ENCODE measurements at places on chromosomes 1 and 21.

GRCh38 chr1:41726899-41727748, 191.6 kb downstream of the HIVEP3 start:
- DNase-seq, result peak; percentile 73

DNA sequence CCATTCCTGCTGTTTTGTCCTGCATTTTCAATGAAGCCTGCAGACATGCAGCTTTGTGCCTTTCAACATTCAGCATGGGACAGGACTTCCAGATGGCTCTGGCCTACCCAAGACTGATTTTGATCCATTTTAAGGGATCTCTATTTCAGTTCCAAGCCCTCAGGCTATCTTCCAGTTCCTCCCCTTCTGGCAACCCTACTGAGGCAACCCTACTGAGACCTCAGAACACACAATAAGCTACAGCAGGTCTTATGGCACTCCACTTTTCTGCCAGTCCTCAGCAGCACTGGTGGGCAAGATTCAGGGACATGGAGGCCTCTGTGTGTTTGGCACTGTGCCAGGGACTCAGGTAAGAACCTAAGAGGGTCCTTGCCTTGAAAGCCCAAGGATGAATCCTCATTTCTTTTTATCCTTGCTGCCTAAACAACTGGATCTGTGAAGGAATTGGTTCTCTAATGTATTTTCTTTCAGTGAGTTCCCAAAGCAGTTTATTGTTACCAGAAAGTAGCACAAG, 50.7 kb downstream of the MAB21L3 start:
- DNase-seq, result no peak

DNA sequence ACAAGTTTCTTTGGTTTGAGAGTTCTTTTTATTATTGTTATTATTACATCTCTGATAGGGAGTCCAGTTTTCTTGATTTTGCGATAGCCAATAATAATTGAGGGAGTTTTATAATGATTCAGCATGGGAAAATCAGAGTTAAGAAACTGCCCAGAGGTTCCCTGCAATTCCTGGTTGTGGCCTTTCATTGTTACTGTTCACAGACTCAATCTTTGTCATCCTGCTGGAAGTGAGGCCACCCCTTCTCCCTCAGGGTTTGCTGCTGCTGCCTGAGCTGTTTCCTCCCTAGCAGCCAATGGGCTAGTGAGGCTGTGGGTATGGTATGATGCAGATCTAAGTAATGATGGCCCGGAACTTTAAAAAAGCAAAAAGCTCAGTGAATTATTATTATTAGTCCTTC, 50.2 kb upstream of the TACSTD2 start:
- DNase-seq, result no peak

DNA sequence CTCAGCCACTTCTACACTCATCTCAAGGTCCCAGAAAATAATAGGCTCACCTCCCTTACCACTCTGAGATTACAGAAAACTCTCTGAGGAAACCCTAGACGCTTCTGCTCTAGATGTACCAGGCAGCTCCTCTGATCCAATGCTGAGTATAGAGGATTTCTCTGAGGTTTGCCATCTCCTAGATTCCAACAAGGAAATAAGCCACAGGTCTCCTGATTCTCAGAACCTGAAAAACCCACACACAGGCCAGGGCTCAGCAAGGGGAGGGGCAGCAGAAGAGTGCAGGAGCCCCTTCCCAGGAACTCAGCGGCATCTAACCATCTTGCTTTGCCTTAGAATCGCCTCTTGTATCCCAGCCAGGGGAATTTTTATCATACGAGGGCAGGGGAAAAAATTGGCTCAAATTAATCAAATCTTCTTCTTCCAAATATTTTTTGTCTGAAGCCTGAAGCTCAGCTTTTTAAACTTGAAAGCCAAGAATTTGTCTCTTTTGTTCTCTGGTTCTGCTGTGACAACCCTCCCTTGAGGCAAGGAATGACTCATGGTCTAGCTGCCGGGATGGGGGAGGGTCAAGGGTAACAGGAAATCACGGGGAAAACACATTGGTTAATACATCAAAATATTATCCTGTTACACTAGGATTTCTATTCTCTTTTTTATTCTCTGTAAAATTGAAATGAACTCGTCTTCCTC, 30.8 kb downstream of the GORAB start:
- peak; percentile 43 for DNase-seq

DNA sequence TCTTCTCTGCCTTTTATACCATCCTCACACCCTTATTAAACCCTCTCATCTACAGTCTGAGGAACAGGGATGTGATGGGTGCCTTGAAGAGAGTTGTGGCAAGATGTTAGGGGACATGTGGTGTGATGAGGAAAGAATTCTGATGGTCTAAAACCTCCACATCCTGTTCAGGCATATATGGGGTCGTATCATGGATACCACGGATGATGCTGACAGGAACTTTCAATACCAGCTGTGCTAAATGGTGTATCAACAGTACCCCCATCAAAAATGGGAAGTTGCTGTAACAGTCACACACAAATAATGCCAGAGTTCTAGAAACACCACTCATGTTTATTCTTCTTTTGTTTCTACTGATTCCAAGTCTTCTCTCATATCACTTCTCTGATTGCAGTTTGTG, 12.9 kb downstream of the OR2T6 start:
- DNase-seq, result peak; percentile 22

DNA sequence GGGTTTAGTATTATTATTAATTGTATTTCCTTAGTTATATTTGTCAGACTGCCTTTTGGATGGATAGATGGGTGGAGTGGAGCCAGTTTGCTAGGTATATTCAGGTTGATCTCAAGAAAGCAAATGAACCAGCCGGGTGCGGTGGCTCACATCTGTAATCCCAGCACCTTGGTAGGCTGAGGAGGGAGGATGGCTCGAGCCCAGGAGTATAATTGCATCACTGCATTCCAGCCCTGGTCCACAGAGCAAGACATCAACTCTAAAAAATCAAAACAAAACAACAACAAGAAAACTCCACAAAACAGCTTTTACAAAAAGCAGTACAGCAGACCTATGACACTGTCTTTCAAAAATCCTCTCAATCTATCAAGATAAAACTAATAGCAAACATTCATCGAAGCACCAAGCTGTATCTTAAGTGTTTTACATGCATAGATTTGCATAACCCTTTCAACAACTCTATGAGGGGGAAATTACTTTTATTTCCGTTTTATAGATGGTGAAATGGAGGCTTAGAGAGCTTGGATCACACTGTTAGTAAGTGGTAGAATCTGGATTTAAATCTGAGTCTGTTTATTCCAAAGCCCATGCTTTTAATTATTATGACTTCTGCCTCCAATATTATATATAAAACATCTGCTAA, 25.5 kb downstream of the KMO start:
- no peak for DNase-seq

- peak; percentile 99 for DNase-seq
Observed at GRCh38 chr1:184792450-184792969, 37.9 kb upstream of the EDEM3 start.

DNA sequence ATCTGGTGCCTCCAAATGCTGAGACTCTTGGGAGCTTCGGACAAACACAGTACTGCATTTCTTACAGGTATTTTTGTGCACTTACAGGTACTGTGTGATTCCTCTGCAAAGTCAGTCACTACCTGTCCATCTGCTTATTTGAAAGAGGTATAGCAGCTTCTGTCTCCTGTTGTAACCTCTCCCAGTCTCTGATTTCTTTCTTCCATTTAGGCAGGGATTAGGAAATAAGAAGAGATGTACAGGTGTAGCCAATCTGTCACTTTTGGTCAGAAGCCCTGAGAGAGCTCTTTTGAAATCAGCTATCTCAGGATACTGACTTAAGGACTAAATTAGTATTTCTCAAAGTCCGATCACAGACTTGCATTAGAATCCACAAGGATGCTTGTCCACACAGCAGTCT, 54.0 kb downstream of the AKT3 start:
- DNase-seq, result no peak

GRCh38 chr1:43548285-43549271, 17.9 kb downstream of the PTPRF start:
- no peak for DNase-seq

DNA sequence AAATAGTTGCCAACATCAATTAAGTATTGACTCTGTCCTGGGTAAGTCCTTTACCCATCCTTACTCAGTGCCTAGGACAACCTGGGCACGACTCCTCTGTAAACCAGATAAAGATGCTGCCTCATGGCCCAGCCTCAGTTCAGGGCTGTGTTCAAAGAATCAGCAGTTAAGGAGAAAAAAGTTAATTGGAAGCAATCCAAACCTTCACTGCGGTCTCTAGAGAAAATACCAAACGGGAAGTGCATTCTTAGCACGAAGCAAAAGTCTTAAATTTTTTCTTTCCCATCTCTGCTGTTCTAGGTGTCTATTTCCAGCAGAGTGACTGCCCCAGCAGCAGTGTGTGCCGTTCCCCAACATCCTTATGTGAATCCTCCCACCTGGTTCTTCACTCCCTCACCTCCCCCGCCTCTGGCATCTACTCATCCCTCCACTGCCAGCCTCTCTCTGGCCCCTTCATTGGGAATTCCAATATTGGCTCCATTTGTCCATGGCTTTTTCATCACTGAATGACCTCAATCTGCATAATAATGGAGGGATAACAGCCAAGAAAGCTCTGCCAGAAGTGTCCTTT, 23.2 kb downstream of the KANK4 start:
- DNase-seq, result peak; percentile 85

DNA sequence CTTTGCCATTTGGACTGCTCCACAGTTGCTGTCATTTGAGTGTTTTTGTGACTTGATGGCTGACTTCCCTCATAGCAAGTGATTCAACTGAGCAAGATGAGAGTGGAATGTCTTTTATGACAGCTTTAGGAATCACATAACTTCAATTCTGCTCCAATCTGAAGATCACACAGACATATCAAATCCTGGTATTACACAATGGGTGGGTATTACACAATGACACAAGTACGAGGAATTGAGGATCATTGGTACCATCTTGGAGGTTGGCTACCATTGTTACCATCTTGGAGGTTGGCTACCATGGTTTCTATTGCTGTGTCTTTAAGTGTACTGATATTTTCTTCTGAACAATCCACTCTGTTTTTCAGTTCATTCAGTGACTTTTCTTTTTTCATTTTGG, 8.5 kb upstream of the TSHB start:
- no peak for DNase-seq

GRCh38 chr1:184826001-184826400, 71.3 kb upstream of the EDEM3 start:
- no peak for DNase-seq

DNA sequence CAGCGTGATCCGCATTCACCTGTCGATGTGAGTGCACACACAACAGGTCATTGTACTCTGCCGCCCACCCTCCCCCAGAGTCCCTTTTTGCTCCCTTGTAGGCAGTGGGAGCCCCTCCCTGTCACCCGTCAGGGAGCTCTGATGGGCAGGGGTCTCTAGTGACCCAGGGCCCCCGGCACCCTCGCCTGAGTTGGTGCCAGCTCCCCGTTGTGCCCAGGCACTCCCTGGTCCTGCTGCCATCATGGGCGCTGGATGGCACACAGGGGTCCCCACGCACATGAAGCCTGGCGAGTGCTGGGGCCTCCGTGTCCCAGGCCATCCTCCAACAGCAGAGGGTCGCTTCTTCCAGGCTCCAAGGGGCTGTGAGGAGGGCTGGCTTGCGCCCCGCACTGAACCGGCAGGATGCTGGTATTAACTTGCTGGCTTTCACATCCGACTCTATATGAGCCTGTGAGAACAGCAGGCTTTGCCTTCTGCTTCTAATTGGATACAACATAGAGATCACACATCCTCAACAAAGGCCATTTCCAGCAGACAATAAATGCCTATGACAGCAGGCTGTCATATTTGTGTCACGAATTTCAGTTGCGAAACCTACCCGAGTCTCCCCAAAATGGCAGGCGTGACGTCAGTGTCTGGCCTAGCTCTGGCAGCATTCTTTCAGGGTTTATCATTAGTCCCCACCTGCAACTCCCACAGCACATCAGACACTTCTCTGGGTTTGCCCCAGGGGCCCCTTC, 35.4 kb downstream of the KIAA1614 start:
- no peak for DNase-seq

DNA sequence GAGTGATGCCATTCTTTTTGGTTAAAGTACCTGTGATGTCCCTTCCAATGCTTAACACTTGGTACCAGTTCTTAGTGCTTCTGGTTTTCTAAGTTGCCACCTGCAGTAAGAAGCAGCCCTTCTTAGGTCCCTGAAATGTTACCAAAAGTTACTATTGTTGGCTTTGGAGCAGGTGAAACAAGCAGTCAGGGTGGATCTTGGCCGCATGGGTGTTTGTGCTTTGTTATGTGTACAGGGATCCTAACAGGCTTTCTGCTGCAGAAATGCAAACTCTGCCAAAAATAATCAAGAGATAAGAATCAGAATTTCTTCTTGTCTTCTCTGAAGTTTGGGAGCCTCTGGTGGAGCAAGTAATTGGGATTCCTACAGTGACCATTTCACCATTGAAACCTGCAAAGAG, 84.4 kb downstream of the UBE4B start:
- no peak for DNase-seq

GRCh38 chr1:207938016-207938415, 27.1 kb upstream of the CD34 start:
- peak; percentile 26 for DNase-seq

GRCh38 chr1:201356701-201357100, 20.8 kb downstream of the TNNT2 start:
- DNase-seq, result no peak

DNA sequence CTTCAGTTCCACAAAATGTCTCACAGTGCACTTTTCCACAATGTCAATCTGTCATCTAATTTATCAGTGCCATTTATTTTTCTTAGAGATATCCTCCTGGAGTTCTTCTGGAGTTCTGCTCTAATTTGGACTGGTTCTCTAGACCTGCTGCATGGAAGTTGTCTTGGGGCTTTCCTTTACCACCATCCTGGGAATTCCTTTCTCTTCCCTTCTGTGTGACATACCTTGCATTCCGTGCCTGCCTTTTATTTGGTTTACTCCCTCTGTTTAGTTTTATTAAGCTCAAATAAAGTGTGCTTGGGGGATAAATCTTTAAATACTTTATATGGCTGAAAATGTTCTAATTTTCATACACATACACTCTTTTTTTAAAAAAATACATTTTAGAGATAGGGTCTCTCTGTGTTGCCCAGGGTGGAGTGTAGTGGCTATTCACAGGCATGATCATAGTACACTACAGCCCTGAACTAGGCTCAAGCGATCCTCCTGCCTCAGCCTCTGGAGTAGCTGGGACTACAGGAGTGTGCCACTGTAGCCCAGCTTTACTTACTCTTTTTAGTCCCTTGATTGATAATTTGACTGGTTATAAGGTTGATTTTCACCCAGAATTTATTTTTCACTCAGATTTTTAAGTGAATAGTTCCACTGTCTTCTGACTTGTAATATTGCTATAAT, 14.4 kb downstream of the MTF2 start:
- no peak for DNase-seq

GRCh38 chr1:87594736-87595383, 266.2 kb downstream of the LMO4 start:
- no peak for DNase-seq

- no peak for DNase-seq
Observed at GRCh38 chr1:40306296-40306695, 10.8 kb downstream of the COL9A2 start.

DNA sequence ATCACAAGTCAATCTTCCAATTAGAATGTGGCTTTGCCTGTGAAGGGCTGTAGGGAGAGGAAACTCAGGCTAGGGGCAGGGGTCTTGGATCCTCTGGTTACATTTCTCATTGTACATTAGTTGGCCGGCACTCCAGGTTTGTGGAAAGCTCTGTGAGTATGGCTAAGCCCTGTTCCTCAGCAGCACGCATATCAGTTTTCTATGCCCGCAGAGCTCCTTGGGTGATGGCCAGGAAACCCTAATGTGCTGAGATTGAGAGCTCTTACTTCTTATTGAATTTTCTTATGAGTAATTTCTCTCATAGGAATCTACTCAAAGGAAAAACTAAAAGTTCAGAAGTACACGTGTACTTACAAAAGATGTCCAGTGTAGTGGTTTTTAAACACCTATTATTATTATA, 30.7 kb upstream of the STMN1 start:
- DNase-seq, result no peak

Data from Kasumi-1 (cell line).